ENCODE measurements at places on chromosomes 1 and 21.

GRCh38 chr1:206110820-206111219 is 6.4 kb downstream of the AVPR1B start:
- no peak for DNase-seq

GRCh38 chr1:208332774-208333126 is 88.6 kb upstream of the PLXNA2 start:
- DNase-seq, result no peak

- no peak for DNase-seq
These were observed 56.6 kb downstream of the NCF2 start for GRCh38 chr1:183533617-183534174.

DNA sequence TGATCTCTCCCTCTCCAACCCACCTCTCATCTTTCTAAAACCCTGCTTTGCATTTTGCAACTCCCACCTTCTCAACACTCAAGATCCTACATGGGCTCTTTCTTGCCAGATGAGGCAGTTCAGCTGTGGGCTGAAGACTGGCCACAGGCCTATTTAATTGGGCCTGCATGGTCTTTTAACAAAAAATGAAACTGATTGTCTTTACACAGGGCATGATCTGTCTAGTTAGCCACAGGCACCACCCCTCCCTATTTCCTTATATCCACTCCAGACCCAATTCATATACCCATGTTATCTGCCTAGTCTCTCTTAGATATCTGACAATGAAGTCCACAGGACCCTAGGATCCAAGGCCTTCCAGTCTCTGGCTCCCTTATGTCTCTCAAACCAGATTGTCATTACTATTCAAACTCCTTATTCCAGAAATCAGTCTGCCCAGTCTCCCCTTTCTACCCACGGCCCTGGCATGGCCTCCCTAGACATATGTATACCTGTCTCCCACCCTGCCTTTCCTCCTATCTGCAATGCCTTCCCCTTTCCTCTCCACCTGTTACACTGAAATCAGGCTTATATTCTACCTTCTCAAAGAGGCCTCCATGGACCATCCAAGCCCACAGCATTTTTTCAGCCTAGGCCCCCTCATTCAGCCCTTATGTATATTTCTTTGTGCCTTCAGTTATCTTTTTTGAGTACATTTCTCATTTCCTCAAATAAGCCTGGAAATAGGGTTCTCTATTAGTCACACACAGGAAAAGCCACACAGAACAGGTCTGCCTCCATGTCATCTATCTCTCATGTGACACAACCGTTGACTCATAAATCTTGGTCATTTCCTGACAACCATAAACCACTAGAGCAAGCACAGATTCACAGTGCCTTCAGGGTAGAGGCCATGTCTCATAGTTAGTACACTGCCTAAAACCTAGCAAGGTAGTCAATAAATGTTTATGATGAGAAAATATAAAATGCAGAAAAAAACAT is 39.0 kb downstream of the LPAR3 start:
- DNase-seq, result peak; percentile 82

- DNase-seq, result no peak
These were observed 77.9 kb downstream of the GFI1 start for GRCh38 chr1:92408825-92409224.

DNA sequence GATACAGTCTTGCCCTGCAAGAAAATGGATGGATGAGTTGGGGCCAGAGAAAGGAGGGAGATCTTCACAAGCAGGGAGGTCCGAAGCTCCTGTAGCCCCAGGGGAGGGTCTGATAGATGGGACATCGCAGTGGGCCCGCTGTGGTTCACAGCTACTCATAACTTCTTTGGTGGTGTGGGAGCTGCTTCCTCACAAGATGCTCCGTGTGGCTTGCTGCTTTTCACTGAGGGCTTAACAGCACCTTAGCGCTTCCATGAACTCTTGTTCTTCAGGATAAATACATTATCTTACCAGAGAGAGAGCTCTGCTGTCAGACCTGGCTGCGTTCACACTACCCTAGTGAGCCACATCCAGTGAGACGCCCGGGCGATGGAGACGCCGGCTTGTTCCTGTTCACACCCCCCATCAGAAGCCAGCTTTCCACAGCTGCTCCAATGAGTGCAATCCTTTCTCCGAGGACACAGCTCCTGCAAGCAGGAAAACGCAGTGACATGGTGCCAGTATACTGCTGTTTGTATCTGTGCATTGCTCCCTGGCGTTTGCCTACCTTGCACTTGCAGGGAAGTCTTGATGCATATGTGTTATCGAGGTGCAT is 599.8 kb downstream of the AJAP1 start:
- DNase-seq, result no peak
